Right lung (tissue), 10 donors: ENCODE measurements at places on chromosomes 2 and 18. TPM values are rescaled to one million over a fixed set of nuclear protein-coding genes. Genes with fewer than 3 reads are reported as not detected.

SMC6 gene
- polyA plus RNA-seq = 65.3 TPM

STAT4 gene
- polyA plus RNA-seq = 11.0 TPM

FBXO36 gene
- polyA plus RNA-seq = 5.5 TPM

SPP2 gene
- not detected for polyA plus RNA-seq

BMPR2 gene
- polyA plus RNA-seq = 45.2 TPM

CXCR1 gene
- polyA plus RNA-seq = 0.13 TPM

COL3A1 gene
- polyA plus RNA-seq = 1,333 TPM

IHH gene
- 3.5 TPM for polyA plus RNA-seq

TACR1 gene
- polyA plus RNA-seq = 2.0 TPM

SGPP2 gene
- polyA plus RNA-seq = 5.4 TPM

FEZ2 gene
- 64.8 TPM for polyA plus RNA-seq

G6PC2 gene
- not detected for polyA plus RNA-seq

SEH1L gene
- polyA plus RNA-seq = 27.5 TPM

SGO2 gene
- polyA plus RNA-seq = 8.6 TPM

ZDBF2 gene
- polyA plus RNA-seq = 7.6 TPM

DYNAP gene
- polyA plus RNA-seq = not detected

FSIP2 gene
- 1.5 TPM for polyA plus RNA-seq

CCDC121 gene
- 15.9 TPM for polyA plus RNA-seq

DCDC2C gene
- polyA plus RNA-seq = 0.14 TPM

UGT1A9 gene
- polyA plus RNA-seq = not detected

DBI gene
- 212 TPM for polyA plus RNA-seq

TOGARAM2 gene
- polyA plus RNA-seq = 4.1 TPM
